GM12878 (cell line): ENCODE measurements at places on chromosomes 6 and 20.

- peak; percentile 9 for DNase-seq
Measured at GRCh38 chr6:138038142-138038870, 68.9 kb downstream of the PERP start.

- no peak for DNase-seq
Measured at GRCh38 chr20:59386809-59387208, 86.4 kb downstream of the EDN3 start.

GRCh38 chr20:23179766-23180403, 93.8 kb upstream of the CD93 start:
- DNase-seq = no peak

GRCh38 chr6:140380427-140381218, 1006.2 kb upstream of the CITED2 start:
- DNase-seq = no peak

DNA sequence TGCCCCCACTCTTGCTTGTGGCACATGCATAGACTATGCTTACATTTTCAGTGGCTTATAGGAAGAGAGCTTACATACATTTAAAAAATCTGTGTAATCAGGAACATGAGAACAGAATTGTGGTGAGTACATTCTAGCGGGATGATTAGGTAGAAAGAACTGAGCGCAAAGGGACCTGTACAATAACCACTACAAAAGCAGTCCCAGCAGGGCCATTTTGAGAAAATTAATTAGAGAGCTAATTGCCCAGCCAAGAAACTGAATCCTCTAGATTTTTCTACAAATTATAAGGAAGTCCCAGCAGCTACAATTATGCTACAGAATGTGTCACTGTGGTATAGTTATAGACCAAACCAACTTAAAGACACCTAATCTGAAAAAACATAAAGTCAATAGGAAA, 105.6 kb upstream of the TNFAIP3 start:
- DNase-seq = no peak

DNA sequence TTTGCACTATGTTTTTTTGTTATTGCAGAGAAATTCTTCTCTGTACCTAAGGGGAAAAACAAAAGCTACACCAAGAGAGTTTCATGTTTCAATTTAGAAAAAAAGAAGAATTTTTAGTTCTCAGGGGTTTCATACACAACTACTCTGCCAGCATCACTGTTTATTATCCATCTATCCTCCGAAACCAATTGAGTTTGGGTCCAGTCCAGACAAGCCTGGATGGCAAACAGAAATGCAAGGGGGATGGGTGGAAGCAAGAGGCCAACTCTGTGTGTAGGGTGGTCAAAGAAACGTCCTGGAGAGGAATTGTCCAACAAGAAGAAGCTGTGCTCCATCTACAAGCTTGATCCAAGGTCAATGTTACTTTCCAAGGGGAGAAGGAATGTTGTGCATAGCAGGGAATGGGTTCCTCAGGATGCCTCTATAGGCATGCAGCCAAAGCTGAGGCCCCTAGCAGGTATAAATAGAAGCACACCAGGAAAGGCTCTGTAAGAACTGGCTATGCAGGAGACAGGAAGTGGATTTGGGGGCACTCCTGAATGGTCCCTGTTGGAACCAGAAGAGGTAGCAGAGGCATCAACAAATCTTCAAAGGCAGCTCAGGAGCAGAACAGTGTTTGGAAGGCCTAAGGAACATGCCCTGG, 64.4 kb downstream of the FILIP1 start:
- no peak for DNase-seq

DNA sequence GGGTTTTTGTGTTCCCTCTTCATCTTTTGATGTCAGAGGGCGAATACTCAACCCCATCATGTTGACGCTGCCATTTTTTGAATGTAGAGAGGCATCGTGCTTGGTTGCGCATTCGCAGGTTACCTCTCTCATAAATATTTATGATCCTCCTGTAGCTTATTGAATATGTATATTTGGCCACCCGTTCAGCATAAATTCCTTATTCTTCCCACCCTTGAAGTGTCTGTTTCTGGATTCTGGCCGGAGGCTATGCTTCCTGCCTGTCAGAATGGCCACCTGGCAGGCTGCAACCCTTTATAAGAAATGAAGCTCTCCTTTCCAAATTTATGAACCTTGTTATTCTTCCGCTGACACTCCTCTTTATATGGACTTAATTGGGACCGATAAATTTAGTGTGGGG, 40.9 kb downstream of the FAM50B start:
- no peak for DNase-seq

DNA sequence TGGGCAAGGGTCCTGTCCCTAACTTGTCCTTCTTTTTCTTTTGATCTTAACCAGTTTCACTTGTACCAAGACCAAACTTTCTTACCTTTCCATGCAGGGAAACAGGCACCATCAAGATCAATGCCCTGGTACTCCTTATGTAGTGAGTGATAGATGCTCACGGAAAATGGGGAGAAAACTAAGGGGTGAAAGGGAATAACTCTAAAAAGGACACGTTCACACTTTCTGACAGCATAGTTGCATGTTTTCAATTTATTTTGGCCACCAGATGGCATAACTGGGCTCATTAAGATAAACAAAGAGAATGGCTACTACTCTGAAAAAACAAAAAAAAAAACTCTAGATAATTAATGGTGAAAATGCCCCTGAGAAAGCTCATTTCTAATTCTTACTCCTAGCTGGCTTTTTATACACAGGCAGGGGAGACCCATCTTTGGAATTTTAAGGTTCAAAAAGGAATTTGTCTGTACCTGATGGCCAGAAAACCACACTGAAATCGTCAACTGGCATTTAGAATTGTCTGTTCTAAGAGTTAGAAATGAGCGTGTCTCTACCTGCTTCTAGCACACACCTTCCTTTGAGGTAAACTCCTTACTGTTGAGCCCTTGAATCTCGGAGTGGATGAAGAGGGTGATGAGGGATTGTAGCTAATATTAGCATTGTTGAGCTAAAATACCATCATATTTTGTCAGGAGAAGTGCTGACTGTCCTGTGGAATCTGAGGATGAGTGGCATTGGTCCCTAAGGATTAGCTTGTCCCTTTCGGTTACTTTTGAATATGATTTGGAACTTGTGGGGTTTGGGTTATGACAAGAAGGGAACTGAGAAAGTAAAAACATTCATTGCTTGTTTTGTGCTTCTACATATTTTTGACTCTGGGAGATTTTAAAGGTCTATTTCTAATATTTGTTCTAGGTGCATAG, 62.2 kb upstream of the DDR1 start:
- DNase-seq = no peak

- no peak for DNase-seq
Measured at GRCh38 chr20:54048481-54048880, 21.9 kb downstream of the BCAS1 start.
